ENCODE measurements at places on chromosomes 5 and 9.

DNA sequence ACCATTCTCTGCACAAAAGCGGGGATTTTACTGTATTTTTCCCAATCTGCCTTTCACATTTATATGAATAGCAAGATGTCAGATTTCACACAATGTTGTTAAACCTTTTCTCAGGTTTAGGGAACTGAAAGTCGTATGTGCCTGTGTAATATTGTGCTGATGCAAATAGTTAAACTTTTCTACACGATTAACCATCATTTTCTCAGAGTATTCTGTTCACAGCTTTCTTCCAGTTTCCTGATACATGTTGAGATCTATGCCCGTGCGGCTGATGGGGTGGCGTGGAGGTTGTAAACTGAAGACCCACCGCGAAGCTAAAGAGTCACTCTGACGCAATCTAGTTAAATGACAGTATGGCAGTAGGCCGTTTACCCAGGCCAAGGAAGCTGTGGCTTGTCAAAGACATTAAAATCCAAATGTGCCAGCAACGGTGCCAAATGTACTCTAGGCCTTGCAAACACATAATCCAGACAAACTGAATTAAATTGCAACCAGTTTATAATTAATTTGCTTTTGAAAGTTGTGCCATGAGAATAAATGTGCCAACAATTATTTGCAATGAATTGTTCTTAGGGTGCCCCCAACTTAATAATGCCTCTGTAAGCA is 145.7 kb downstream of the EBF1 start:
- no peak for DNase-seq

DNA sequence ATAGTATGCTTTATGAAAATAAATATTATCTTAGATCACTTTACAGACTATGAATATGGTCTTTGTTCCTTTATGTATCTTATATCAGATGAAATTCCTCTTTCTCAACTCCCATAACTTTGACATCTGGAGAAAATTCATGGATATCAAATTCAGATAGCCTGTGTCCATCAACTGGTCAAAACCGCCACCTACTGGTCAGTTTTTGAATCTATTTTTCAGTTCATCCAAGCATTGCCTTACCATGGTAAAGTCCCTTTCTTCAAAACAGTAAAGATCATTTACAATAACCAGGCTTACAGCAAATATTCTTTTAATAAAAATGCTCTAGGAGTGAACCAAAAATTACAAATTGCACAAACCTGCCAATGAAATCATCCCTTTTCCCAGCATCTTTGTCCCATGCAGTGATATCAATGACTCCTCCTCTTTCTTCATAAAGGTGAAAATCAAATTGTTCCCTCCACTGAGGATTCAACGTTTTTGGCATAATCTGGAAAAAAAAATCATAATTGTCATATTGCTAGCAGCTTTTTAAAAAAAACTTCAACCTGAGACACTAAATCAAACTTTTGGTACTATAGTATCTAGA is 290.5 kb downstream of the SLF1 start:
- no peak for DNase-seq

DNA sequence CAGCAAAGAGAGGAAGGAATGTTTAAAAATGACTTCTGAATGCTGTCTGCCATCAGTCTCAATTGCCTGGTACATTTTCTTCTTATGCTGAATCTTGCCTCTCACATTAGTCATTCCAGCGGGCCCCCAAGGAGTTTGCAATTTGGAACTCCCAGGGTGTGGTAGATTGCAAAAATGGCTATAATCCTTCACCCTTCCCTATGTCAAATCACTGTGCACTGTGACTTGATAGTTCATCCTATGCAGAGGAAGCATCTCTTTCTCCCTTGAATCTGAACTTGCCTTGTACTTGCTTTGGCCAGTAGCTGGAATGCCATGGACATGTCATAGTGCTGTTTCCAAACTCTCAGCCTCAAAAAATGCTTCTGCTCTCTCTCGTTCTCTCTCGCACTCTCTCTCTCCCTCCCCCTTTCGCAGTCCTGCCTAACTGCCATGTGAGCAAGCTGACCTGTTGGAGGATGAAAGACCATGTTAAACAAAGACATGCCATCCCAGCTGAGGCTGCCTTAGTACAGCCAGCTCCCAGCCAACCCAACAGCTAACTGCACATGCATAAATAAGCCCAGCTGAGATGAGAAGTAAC is 284.0 kb upstream of the TLE4 start:
- DNase-seq, result no peak

- DNase-seq, result no peak
Measured at GRCh38 chr9:113257863-113258262, 17.5 kb downstream of the CDC26 start.

All from activated naive CD4-positive, alpha-beta T cell treated with anti-CD3 and anti-CD28 coated beads, Interleukin-2, amount 10 ng/mL, durations not matched to agents 7 days and 5 days (primary cell).